ENCODE measurements at places on chromosomes 3 and 15.

- DNase-seq, result no peak
Measured at GRCh38 chr3:39216176-39216790, 23.9 kb upstream of the XIRP1 start.

DNA sequence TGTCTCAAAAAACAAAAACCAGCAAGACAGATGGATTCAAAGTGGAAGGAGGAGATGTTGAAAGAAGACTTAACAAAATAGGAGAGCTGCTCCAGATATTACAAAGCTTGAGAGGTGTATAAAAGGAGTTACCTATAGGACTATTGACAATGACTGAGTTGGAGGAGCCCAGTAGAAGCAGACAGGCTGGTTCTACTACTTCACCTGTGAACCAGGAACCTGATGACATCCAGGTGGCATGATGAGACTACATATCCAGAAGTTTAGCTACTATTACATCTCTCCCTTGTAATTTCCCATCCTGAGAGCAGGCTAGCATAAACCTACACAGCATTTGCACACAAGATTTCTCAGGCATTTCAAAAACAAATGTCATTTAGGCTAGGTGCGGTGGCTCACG, 49.3 kb downstream of the CPEB1 start:
- DNase-seq, result no peak

DNA sequence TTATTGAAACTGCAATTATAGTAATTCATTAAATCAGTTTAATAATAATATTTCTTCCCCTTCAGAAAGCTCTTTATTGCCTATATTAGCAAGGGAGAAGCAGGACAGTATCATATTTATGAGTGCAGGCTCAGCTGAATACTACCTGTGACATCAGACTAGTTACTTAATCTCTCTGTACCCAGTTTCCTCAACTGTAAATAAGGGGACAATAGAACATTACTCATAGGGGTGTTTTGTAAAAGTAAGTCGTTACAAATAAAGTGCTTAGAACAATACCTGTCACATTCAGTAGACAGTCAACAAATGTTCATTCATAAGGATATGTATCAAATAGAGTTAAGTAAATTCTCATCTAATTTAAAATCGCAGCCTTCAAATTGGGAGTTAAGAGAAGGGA, 12.1 kb upstream of the VPS39 start:
- DNase-seq, result no peak

DNA sequence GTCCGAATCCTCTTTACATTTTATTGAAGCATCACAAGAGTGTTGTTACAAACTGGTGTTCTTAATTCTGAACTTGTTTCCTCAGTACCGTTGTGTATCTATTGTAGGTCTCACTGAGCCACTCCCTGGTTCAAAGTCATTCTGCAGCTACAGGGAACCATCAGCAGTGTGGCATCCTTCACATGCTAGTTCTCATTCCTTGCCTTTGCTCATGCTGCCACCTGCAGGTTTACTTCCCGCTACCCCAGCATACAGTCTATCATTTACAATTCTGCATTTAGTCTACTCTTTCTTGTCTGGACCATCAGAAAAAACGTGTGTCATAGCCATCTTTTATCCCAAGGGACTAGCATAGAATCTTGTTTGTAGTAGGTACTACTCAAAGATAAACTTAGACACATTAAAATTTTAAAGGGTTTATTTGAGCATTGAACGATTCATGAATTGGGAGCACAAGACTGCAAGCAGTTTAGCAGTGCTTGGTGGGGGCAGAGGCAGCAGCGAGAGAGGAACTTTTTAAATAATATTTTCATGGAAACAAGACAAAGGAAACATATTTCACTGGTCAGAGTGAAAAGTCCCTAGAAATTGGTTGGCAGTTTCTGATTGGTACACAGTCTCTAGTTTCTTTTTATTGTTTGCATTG, 402.1 kb downstream of the CADM2 start:
- DNase-seq, result no peak

GRCh38 chr3:97821287-97821773, 481 bp upstream of the CRYBG3 start:
- DNase-seq, result peak; percentile 24

- DNase-seq, result no peak
Measured at GRCh38 chr3:82002986-82003642, 241.7 kb upstream of the GBE1 start.

- no peak for DNase-seq
Measured at GRCh38 chr15:90001062-90001682, at the start of gene ZNF710. TSS of gene ZNF710 (plus strand) at chr15:90001324. CDS start at chr15:90067138, 65,814 bp downstream.

GRCh38 chr3:39960515-39961191, 151.2 kb downstream of the MYRIP start:
- DNase-seq, result no peak

DNA sequence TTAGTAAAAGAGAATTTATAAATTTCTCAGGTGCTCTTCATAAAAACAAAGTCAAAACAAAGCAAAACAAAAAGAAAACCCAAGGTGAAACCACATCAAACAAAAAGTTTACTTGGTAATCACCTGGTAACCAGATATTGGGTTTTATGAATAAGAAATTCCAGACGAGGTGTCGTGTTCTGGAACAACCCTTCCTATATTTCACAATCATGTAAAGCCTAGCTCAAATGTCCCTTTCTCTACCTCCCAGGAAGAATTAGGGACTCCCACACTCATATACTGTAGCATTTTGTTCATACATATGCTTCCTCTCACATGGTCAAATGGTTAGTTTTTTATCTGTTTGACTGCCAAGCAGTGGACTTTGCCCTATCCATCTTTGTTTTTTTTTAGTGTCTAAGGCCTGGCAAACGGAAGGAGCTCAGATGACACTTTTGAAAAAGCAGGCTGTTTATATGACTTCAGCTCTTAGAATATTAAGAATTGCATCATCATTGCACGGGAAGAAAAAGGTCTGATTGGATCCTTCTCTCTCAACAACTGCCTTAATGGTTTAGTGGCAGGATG, 326.7 kb upstream of the TBL1XR1 start:
- no peak for DNase-seq

DNA sequence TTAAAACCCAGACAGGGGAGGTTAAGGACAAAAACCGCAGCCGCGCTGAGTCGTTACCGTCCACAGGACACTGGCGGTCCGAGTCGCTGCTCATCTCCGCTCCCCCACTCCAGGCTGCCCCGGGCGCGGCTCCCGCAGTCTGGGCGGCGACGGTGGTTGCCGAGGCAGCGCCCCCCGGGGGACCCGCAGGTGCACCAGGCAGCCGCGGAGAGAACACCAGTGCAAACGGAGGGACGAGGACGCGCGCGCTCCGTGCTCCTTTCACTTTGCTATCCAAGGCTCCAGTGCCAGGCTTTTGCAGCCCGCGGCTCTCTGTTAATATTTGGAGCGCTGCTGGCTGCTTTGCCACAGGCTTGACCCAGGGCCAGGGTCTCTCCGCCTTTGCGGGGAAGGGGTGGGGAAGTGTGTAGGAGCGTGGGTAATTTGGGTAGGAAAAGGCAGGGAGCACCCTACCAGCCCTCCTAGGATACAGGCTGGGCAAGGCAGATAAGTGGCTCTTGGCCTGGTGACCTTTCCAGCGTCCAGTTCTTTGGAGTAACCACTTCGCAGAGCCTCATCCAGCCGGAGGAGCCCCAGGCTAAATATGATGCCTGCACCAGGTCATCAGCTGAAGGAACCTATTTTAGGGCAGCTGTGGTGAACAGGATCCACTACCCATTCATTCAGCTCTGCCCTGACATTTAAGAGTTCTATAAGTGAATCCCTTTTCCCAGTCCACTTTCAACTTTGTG, at the start of gene GADL1:
Gene GADL1 (minus strand): TSS at position 141 of the 731 bp plus-strand sequence. CDS start 47 bp downstream, at position 94.
- DNase-seq, result no peak

DNA sequence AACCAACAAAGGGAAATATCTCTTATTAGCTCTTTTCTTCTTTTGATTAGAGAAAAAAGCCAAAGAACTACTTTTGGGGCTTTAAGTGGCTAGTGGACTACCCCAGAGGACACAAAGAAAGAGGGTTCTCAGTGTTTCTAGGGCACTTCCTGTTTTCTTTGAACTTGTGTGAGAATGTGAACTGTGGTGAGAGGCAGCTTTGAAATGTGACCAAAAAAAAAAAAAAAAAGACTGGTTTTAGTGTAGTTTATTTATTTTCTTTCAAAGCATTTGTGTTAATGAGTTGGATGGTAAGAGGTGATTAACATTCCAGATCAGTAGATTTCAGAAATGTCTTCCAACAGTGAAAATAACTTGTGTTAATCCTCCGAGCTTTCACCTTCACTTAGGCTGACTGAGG, 32.4 kb downstream of the SELENOT start:
- DNase-seq, result no peak

DNA sequence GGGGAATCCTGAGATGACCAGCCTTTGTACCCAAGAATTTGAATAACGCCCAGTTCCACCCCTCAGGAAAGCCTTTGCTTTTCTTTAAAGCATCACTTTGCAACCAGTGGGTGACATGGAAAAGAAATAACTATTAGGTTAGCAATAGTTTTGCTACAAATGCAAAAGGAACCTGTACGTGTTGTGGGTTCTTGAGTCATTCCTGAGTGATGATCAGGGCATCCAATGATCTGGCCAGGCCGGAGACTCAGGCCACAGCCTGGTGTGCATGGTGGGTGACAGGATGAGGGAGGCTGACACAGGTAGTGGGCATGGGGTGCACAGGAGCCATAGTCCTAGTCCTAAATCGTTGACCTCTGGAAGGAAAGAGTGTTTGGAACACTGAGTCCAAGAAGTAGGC, 321.4 kb upstream of the IL12A start:
- no peak for DNase-seq

- DNase-seq, result no peak
Measured at GRCh38 chr3:67605377-67605776, 49.0 kb downstream of the SUCLG2 start.

- DNase-seq, result no peak
Measured at GRCh38 chr3:123876858-123877257, 7.3 kb downstream of the MYLK start.

DNA sequence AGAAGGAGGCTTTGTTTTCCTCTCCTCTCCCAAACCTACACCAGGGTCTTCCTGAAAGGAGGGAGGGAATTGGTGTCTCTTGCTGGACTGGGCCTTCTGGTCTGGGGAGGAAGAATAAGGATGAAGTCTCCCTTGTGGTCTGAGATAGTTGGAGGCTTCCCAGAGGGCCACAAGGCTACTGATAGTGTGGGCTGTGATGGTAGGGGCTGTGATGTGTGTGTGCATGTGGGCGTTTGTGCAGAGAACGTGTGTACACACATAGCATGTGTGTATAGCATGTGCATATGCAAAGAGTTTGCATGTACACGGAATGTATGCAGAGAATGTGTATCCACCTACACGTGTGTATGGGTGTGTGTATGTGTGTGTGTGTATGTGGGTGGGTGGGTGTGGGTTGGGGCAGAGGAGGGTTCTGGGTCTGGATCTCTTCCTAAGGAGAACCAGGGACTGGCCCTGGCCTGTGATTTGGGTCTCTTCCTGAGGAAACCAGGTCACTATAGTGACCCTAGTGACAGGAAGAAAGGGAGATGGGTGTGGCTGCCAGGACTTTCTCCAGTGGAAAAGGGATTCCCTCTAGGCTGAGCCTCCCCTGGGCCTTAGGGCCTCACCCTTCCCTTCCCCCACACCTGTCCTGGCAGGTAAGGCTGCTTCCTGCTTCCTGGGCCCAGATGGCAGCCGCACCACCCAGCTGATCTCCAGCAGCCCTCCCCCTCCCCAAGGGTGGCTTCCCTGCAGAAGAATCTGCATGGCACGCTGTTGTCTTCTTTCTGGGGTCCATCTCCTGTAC, 1.7 kb downstream of the FLNB start:
- DNase-seq, result no peak

GRCh38 chr3:163490119-163490518, 1588.2 kb downstream of the SI start:
- DNase-seq, result no peak

- DNase-seq, result no peak
Measured at GRCh38 chr3:20683910-20684309, 497.9 kb upstream of the SGO1 start.

DNA sequence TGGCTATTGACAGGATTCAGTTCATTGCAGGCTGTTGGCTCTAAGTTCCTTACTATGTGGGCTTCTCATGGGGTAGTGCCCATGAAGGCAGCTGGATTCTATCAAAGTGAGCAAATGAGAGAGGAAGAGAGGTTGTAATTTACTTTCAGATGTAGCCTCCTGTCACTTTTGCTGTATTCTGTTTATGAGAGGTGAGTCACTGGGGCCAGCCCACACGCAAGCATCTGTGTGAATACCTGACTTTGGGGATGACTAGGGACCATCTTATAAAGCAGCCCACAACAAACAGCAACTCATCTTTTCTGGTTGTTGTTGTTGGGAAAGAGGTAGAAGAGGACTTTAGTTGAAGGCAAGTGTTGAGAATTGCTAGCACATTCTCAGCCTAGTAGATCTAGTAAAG, 506.3 kb upstream of the GRM7 start:
- DNase-seq, result no peak

DNA sequence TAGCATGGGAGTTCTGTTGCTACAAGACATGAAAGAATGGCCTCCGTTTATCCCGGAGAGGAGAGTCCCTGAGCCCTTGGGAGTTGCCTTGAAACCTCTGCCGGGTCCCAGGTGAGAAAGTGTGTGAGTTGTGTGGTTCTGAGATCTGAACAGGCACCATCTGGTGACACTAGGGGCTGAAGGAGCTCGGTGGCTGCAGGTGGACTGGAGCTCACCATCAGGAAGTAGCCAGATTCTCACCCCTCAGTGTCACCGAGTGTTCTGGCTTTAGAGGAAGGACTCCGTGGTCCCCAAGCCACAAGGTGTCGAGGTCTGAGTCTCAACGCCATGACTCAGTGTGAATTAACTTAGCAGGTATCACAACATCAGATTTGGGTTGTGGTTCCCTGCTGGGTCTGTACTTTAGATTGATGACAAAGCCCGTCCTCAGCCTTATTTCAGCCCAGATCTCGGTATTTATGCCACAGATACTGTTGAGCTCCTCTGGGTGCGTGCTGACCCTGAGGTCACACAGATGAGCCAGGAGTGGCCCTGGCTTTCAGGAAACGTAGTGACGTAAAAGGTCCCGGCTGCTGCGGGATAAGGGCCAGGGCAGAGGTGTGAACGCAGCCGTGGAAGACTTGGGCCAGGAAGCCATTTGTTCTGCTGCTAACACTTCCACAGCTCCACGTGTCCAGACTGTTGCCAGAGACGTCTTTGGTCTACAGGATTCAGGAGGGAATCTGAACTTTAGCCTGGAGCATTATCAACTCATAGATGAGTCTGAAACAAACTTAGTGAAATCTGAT, 54.4 kb downstream of the PGPEP1L start:
- peak; percentile 6 for DNase-seq

GRCh38 chr3:118480101-118480860, 554.4 kb downstream of the IGSF11 start:
- no peak for DNase-seq

- DNase-seq, result peak; percentile 99
Measured at GRCh38 chr15:99733268-99734039, at the start of gene LYSMD4. TSS of gene LYSMD4 (minus strand) at chr15:99733437. CDS start at chr15:99731999, 1,438 bp downstream.
